ENCODE measurements at places on chromosomes 11 and 22.
A peak's percentile ranks its signal among the peaks of the same experiment; 100 is the strongest.

DNA sequence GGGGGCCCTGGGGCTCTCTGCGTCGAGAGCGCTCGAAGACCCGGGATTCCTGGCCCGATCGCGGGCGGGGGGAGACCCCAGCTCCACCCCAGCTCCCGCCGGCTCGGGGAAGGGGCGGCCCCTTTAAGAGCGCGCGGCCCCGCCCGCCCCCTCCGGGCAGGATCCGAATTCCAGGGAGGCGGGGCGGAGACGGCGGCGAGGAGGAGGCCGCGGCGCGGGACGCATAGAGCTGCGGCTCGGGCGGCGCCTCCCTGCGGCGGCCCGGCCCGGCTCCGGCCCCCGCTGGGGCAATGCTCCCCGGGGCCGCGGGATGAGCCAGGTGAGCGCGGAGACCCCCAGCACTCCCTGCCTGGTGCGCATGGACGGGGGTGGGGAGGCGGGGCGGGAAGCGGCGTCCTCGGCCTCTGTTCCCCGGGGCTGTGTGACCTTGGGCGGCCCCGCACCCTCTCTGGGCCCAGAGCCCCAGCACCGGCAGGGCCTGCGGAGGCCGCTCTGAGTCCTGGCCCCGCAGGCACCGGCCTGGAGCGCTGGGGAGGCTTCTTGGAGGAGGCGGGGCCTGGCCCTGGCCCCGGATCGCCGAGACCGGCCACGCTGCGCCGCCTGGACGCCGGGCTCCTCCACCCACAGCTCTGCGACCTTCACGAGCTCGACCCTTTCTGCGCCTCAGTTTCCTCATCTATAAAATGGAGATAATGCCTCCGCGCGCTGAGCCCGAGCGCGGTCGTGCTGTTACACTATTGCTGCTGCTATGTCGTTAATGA, 565 bp downstream of the GAS2L1 start:
- peak overlapping the region; percentile 76 for H3K27ac ChIP-seq
- peak; percentile 76 for DNase-seq
- no peaks in the 10 kb centered on the region for H3K36me3 ChIP-seq
- peak overlapping the region; percentile 28 for H3K4me3 ChIP-seq
- peaks cover 72% of the 10 kb centered on the region for H3K4me1 ChIP-seq

DNA sequence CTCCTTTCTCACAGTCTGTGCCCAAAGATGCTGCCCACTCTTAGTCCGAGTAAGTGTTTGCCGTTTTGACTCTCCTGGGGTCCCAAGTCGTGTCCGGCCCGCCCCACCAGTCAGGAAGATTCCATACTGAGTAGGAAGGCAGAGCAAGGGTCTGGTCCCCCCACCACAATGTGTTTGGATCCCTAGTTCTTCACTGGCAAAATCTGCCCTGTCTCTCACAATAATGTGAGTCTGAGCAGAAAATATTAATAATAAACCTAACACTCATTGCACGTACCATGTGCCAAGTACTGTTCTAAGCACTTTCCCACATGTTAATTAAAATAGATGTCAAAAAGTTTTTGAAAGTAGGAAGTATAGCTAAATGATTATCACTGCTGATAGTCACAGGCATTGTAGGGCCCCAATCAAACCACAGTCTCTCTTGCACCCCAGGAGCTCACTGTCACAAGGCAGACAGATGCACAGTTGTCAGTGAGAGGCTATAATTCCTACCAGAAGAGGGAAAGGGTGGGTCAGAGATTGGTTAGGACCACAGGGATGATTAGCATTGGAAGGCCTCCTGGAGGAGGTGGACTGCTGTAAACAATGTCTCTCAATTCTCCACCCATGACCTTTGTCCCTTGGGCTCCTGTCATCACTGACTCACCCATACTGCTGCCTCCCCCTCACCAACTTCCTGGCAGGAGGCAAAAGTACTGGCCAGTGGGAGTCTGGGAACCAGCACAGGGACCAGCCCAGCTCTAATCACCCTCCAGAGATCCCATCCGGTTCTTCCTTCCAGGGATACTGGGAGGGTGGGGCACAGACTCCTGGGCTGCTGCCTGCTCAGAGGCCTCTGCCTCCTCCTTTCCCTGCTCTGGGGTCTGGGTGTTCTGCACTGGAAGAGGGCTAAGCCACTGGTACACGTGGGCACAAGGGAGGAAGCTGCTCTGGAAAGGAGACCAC, 1.0 kb upstream of the POLD4 start:
- H3K36me3 ChIP-seq: no peaks in the 10 kb centered on the region
- H3K27ac ChIP-seq: peak overlapping the region; percentile 99
- peak; percentile 67 for DNase-seq

GRCh38 chr22:47190276-47190956, 428.0 kb downstream of the TBC1D22A start:
- no peaks in the 10 kb centered on the region for H3K4me1 ChIP-seq
- H3K27ac ChIP-seq: no peak overlapping the region
- no peak for DNase-seq
- H3K36me3 ChIP-seq: no peaks in the 10 kb centered on the region
- no peak overlapping the region for H3K4me3 ChIP-seq
- no peaks in the 10 kb centered on the region for H3K27me3 ChIP-seq

DNA sequence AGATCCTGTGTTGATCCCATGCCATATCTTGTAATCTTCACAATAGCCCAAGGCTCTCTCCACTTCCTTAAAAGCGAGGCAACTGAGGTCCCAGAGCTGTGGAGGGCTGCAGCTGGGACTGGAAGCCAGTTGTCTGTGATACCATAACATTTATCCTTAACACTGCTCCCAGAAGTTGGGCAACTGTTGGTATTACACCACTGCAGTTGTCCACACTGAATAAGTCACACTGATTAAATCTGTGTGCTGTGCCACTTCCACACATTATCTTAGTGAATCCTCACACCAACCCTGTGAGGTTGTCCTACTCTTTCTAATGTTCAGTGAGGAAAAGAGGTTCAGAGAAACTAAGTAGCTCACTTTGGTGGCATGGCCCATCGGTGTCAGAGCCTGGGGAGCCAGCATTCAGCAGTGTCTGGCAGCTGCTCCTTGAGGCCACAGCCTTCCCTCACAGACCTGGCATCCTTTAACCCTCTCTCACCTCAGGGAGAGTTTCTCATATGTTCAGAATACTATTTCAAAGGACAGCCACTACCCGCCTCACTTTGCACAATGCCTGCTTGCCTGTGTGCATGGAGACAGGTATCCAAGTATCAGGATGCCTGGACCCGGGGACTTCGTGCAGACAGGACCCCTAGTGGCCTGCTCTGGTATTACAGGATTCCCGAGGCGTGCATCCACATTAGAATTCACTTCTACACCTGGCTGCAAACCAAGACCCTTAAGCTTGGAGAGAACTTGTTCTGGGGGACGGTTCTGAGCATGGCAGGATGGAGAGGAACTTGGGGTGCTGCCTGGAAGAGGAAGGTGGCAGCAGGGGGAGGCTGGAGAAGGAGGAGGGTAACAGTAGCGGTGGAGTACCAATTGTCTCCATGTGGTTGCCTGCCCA, 221.9 kb upstream of the TBCEL start:
- peak; percentile 90 for DNase-seq
- no peaks in the 10 kb centered on the region for H3K36me3 ChIP-seq
- no peaks in the 10 kb centered on the region for H3K4me1 ChIP-seq
- no peak overlapping the region for H3K27ac ChIP-seq
- H3K4me3 ChIP-seq: no peak overlapping the region

DNA sequence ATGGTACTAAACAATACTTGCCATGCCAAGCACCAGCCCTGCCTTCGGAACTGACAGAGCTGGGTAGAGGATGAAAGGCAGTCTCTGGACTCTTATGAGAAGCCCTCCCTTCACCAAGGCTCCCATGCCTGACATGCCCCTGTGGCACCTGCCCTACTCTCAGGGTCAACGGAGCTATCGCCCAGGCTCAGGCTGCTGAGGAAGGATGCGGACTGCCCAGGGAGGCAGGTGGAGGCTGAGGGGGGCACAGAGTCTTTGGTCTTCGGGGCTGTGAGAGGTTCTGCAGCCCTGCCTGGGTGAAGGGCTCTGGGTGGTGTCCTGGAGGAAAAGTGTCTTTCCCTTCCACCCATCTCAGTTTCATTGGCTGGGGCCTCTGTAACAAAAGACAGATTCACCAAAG, 290.8 kb upstream of the B3GAT1 start:
- H3K36me3 ChIP-seq: no peaks in the 10 kb centered on the region
- no peak overlapping the region for H3K4me3 ChIP-seq
- no peaks in the 10 kb centered on the region for H3K27me3 ChIP-seq

- no peak overlapping the region for H3K27ac ChIP-seq
- DNase-seq: no peak
- H3K4me1 ChIP-seq: no peaks in the 10 kb centered on the region
- no peaks in the 10 kb centered on the region for H3K36me3 ChIP-seq
- H3K4me3 ChIP-seq: no peak overlapping the region
- H3K27me3 ChIP-seq: peaks cover 8% of the 10 kb centered on the region
These were observed 13.3 kb downstream of the FAM83F start for GRCh38 chr22:40007853-40008710.

- H3K27me3 ChIP-seq: no peaks in the 10 kb centered on the region
- H3K4me3 ChIP-seq: no peak overlapping the region
- DNase-seq: no peak
- H3K36me3 ChIP-seq: peaks cover 15% of the 10 kb centered on the region
- no peak overlapping the region for H3K27ac ChIP-seq
These were observed 27.3 kb downstream of the SERGEF start for GRCh38 chr11:17985517-17985916.

- H3K4me3 ChIP-seq: no peak overlapping the region
- no peak overlapping the region for H3K27ac ChIP-seq
- no peaks in the 10 kb centered on the region for H3K27me3 ChIP-seq
- no peak for DNase-seq
- H3K36me3 ChIP-seq: no peaks in the 10 kb centered on the region
- H3K4me1 ChIP-seq: peaks cover 18% of the 10 kb centered on the region
These were observed 11.0 kb upstream of the RASL10A start for GRCh38 chr22:29326481-29326880.

DNA sequence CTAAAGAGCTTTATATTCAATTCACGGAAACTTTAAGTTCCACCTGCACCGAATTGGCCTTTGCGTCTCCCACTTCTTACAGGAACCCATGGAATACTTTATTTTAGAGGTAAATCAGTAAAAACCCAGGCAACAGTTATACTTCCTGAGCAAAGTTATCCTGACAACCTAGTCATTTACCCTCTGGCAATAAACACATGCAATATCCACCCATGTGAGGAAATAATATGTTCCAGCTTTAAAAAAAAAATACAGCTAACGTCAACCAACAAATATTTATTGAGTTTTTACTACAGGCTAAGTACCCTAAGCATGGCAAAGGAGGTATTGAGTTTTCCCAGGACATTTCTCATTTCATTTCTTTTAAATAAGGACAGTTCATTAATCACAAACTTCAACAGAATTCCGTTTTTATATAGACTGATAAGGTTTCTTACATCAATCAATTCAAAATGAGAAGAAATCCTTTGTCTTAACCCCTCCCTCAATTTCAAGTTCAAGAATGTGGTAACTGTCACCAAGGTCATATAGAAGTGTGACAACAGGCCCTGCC, 38.3 kb upstream of the CCDC34 start:
- H3K27me3 ChIP-seq: no peaks in the 10 kb centered on the region
- no peak for DNase-seq
- H3K36me3 ChIP-seq: no peaks in the 10 kb centered on the region
- no peak overlapping the region for H3K27ac ChIP-seq
- H3K4me1 ChIP-seq: peaks cover 24% of the 10 kb centered on the region

DNA sequence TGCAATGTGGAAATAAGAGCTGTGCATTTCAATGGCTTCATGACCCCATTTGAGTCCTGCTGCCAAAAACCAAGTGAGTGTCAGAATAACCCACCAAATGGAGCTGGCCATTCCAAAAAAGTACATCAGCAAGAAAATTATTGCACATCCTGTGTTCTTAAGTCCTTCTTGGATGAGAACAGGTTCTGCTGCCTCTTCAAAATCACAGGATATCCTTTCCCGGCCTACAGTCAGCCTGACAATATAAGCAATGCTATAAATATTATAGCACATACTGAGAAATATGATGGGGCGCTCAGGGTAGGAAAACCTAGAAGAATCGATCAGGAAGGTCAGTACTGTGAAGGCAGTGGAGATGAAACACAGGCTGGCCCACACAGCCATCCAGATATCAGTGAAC, 3.5 kb downstream of the FZD4 start:
- H3K27me3 ChIP-seq: no peaks in the 10 kb centered on the region
- DNase-seq: no peak
- H3K4me3 ChIP-seq: no peak overlapping the region

- peak; percentile 51 for DNase-seq
- peaks cover 58% of the 10 kb centered on the region for H3K36me3 ChIP-seq
- peaks cover 100% of the 10 kb centered on the region for H3K4me1 ChIP-seq
- H3K27ac ChIP-seq: peak overlapping the region; percentile 73
These were observed 13.4 kb downstream of the NEAT1 start for GRCh38 chr11:65435981-65436411.

Data from adrenal gland (tissue), 19 donors.